Cortex of kidney (tissue), 1 donor: ENCODE measurements at places on chromosomes 1 and 21.

DNA sequence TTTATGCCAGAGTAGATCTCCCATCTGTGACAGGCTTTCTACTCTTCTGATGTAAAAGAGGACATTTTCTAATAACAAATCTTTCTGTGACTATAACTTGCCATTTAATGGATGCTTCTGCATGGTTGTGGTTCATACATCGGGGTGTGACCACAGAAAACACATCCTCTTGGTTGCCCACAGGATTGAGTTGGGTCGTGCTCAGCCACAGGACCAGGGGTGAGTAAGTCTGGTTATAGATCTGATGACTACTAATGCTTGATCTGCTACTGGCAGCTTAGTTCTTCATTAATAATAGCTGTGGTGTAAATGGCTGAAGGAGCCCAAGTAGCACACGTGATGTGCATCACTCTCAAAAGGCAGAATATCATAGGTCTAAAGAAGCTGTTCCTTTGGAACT lies 328.2 kb downstream of the RWDD3 start:
- no peak for DNase-seq

DNA sequence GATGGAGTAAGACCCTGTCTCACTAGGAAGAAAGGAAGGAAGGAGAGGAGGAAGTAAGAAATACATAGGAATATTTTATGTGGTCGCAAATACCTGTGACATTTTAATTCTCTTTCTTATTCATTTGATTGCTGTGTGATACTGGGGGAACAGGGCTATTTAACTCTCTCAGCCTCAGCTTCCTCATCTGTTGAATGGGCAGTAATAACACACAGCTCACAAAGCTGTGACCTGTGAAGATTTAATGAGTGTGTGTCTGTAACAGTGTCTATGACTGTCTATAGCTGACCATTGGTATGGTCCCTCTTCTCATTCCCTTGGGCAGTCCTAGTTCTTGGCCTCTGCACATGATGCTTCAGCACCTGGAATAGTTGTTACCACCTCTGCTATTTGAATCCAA lies 13.6 kb upstream of the GPR161 start:
- no peak for DNase-seq

DNA sequence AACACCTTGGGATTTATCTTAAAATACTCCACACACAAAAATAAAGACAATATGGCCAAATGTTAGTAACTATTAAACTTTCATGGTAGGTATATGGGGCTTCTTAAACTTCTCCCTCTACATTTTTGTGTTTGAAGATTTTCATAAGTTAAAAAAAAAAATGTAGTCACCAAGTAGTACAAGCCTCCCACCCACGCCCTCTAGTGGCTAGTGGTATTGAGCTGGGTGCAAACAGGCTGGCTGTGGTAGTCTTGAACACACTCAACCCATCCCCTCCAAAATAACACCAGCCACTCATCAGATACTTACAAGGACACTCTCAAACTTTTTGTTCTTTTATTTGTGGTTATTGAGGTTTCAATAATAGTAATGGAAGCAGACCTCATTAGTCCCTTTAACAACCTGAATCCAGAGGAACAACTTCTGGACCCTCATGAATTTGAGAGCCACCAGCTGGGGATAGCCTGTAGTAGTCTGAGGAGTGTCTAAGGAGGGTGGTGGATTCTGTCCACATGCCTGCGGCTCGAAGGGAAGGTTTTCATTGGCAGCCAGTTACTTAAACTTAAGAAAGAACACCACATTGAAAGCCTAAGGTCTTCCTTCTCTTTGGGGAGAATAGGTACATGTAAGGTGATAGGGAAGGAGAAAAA lies 15.6 kb downstream of the RD3 start:
- DNase-seq = no peak

DNA sequence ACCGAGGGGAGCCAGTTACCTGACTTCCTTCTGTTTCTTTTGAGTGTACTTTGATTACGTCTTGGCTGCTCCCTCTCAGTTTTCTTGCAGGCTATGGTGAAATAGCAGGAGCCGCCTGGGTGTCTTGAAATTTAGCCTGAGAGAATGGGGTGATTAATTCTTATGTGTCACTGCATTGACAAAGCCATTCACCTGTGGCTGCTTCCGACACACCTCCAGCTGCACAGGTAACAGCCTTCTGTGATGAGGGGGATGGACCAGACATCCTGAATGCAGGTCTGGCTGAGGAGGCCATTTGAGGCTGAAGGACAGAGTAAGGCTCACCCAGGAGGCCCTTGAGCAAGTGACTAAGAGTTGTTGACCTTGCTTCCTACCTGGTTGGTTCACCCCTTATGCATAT lies 16.5 kb downstream of the CACNA1E start:
- DNase-seq = no peak

- DNase-seq = no peak
Measured at GRCh38 chr21:44921928-44922327, 1.2 kb upstream of the ITGB2 start.

- DNase-seq = no peak
Measured at GRCh38 chr1:85623061-85623471, 42.5 kb downstream of the CCN1 start.

- no peak for DNase-seq
Measured at GRCh38 chr1:209651138-209651587, 1.1 kb downstream of the LAMB3 start.

DNA sequence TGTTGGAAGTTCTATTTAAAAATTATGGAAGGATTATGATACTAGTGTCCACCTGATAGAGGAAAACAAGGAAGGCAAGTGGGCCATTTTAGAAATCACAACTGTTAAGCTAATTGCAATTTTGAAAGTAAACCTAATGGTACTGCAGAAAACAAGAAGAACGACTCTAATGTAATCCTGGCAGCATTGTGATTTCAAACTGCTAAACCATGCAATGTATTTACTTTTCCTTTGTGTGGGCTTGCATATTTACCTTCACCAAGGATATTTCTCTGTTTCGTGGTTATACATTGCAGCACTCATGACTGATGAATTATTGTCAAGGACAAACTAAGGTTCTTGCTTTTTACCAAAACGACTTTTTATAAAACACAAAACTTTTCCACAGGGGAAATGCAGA lies 88.1 kb downstream of the TM2D1 start:
- DNase-seq = no peak

DNA sequence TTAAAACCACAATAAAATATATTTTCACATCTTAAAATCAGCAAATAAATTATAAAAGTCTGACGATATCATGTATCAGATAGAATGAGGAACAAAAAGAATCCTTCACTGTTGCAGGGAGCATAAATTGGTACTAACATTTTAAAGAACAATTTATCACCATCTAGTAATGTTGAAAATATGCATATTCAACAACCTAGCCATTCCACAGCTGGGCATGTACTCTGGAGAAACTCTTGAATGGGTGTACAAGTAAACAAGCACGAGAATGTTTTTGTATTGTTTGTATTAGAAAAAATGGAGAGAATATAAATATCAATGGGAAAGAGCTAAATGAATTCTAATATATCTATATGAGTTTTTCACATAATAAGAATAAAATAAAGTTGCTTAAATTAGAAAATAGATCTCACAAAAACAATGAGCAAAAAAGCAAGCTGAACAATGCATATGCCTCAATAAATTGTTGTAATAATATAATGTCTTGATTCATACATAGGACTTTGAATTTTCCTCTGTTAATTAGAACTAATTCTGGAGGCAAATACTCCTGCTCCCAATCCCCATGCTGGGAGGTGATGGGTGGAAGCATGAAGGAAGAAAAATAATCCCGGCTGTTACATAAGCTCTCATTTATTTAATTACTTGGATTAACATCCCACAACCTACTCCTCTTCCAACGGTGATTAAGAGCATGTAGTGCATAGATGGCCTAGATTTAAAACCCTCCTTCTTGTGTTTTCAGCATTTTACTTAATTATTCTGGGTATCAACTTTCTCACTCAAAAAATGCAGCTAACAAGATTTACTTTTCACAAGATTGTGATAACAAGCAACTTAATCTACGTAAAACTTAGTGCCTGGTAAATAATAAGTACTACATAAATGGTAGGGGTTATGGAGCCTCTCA lies 5.5 kb upstream of the FMO2 start:
- DNase-seq = no peak

- no peak for DNase-seq
Measured at GRCh38 chr1:182995894-182996293, 27.3 kb upstream of the LAMC1 start.

- DNase-seq = no peak
Measured at GRCh38 chr1:201186192-201186591, 4.4 kb upstream of the IGFN1 start.

GRCh38 chr1:75745276-75745675 lies 20.8 kb downstream of the ACADM start:
- DNase-seq = no peak

- DNase-seq = no peak
Measured at GRCh38 chr1:201585093-201585483, 46.2 kb downstream of the NAV1 start.

GRCh38 chr1:97457446-97458089 lies 463.3 kb downstream of the DPYD start:
- no peak for DNase-seq

DNA sequence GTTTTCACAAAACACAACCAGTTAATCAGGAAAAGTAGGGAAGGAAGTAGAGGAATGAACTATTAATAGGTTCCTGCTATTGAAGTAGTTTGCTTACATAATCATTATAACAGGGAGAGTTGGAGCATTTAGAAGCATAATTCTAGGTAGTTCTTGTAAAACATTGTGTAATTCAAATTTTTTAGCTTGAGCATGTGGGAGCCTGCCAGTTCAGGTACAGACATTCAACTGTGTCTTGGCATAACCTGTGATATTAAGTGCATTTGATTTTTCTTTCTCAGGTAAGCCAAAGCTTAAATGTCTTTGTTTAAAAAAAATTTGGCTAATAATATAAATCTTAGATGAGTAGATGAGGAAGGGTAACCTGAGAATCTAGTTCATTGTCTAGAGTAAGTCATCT lies 3.4 kb downstream of the YTHDF2 start:
- no peak for DNase-seq

DNA sequence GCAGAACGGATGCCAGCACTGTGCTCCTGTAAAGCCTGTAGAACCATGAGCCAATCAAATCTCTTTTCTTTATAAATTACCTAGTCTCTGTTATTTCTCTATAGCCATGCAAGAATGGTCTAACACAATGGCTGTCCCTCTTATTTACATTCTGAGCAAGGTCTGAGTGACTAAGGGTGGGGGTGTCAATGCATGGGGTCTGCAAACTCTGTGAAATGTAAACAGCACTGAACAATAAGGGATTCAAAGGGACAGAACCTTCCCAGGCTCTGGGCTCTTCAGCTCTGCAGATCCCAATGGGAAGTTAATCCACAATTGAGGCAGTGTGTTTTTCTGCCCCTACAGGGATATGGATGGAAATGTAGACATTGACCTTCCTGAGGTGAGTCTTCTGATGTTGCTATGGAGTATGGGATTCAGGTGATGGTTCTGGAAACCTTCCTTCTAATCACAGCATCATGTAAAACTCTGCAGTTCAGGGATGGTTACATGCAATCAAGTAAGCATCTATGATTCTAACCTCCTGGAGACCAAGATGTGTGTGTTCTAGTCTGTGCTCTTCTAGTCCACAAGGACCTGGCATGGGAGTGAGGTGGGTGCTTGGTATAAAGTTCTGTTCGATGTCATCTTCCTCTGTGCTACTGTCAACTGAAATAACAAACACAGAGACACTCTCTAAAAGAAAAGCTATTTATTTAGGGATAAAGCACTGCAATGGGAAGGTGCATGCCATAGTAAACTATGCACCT lies 38.6 kb downstream of the CAPN9 start:
- DNase-seq = no peak

GRCh38 chr1:54833121-54833520 lies 32.0 kb upstream of the TTC22 start:
- DNase-seq = no peak

GRCh38 chr1:159973350-159973940 lies 19.4 kb upstream of the SLAMF9 start:
- DNase-seq = no peak

DNA sequence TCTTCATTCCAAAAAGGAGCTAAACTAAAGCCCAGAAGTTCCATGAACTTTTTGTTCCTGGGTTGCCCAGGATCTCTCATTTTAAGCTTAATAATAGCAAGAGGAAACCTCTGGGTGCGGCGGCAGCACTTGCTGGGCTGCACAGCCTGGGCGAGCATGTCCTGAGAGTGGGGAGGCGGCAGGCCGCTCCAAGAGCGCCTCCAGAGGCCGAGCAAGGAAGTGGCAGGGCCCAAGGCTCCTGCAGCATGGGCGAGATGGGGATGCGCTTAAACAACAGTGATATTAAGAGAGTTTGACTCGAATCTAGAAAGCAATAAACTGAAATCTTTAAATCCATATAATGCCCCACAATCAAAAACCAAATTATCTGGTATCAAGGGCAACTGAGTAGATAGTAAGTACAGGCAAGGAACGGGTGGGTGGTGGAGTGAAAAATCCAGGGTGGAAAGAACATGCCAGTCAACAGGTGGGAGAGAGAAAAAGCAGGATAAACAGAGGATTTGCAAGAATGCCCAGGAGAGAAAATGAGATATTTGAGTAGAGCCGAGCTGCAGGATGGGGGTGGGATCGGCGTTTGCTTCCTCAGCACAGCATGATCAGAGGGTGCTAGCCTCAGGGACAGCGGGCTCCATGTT lies 14.1 kb upstream of the TNR start:
- DNase-seq = no peak

DNA sequence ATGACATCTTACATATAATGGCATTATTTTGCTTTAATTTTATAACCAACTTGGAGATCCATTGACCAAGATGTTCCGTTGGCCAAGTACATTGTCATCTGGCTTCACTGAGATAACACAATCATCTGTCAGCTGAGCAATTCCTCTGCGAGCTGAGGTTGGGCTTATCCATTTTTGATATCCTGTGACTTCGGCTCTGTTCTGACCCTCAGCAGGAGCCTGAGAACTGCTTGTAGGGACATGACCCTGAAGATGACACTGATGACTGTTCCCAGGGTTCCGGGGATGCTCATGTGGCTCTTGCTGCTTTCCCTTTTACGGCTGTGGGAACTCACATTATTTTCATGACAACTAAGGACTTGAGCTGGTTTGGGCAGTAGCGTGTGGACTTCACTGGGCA lies 51.2 kb downstream of the TLR5 start:
- DNase-seq = no peak

DNA sequence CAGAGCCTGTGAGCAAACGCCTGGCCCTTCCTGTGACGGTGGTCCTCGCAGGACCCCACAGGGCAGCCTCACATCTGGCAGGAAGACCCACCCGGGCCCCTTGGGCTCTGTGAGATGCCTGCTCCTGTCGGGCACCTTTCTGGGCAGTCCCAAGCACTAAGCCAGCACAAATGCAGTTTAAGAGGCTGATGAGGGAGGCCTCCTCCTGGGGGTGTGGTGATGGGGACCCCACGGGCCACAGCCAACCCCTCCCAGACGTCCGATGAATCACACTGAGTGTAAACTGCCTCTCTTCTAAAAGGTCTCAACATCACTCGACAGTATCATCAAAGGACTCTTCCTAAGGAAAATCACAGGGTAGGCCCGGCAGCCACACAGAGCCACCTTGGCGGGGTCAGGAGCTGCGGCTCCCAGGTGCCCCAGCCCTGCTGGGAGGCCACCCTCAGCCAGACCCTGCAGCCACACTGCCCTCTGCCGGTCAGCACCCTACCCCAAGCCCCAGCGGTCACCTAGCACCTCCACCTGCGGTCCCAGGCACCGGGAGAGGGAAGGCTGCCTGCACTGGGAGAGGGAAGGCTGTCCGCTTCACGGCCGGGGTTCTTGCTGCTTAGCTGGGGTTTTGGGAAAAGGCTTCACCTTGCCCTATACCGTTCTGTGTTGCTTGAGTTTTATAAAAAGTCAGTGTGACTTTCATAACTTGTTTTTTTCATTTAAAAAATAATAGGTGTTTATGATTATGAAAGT lies 3.9 kb upstream of the PRKCZ start:
- no peak for DNase-seq

GRCh38 chr1:27368869-27369582 lies 2.3 kb upstream of the MAP3K6 start:
- no peak for DNase-seq
